ENCODE measurements at places on chromosomes 4 and X.

- no peak for DNase-seq
Measured at GRCh38 chrX:47217121-47217851, 1.2 kb upstream of the CDK16 start.

DNA sequence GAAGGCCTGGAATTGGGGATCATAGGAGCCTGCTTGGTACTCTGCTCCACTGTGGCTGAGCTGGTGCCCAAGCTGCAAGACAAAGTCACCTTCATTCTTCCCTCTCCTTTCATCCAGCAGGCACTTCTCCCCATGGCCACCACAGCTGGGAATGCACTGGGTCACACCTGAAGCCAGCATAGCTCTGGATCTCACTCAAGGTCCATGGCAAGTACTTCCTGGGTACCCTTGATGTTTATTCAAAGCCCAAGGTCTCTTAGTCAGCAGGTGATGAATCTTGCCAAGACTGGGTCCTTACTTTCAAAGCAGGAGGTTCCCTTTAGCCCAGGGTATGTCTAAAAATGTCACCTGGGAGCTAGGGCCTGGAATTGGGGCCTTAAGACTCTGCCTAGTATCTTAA lies 4.9 kb upstream of the SLC4A4 start:
- DNase-seq: no peak

GRCh38 chrX:64151911-64152310 lies 53.6 kb downstream of the AMER1 start:
- DNase-seq: no peak

DNA sequence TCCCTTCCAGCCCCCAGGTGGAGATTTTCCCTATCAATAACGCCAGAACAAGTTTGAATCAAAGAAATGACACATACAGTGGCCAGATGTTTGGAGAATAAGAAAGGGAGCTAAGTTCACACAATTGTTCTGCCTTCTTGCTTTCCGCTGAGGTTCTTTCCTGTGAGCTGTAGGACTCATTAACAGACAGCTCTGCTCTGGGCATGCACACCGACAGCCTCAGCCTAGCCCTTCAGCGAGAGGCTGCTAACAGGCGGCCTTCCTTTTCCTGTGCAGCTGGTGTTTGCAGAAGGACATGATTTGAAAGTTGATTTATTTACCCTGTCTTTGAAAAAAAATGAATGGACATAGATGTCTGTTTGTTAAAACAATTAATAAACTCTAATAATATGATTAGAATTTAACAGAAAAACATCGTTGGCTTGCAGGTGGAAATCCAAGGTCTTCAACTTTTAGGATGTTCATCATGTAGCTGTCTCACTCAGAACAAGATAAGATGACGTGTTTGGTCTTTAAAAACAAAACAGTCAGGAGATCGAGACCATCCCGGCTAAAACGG lies 183.3 kb downstream of the KDR start:
- no peak for DNase-seq

GRCh38 chrX:29281078-29281742 lies 694.0 kb downstream of the IL1RAPL1 start:
- DNase-seq: no peak

DNA sequence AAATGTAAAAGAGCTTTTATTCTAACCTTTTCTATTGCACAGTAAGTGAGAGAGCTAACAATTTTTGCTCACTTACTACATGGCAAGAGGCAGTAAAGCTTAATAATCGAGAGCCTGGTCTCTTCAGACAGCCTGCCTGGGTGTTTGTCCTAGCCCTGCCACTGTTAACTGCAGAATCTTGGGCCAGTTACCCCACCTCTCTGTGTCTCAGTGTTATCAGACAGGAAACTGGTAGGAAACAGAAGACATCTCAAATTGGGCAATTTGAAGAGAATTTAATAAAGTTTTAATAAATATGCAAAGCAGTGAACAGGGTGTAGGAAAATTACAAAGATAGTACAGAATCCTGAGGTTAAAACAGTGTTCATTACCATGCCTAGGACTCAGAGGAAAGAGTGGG lies 13.4 kb downstream of the STAP1 start:
- DNase-seq: no peak

DNA sequence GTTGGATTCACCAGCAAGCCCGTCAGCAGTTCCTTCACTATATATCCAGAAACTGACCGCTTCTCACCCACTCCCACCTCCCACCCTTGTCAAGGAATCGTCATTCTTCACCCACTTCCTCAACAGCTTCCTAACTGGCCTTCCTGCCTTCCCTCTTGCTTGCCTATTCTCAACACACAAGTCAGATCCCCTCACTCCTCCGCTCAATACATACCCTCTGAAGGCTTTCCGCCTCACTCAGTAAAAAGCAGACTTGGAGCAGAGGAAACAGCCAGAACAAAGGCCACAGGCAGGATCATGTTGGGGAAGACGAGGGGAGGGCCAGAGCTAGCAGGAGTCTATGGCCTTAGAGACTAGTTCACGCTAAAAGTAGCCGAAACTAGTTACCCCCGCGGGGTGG lies 23.7 kb downstream of the RWDD4 start:
- DNase-seq: no peak

- DNase-seq: no peak
Measured at GRCh38 chr4:185469580-185470154, 1.9 kb downstream of the CCDC110 start.

- no peak for DNase-seq
Measured at GRCh38 chrX:37755025-37755424, 24.8 kb upstream of the CYBB start.

DNA sequence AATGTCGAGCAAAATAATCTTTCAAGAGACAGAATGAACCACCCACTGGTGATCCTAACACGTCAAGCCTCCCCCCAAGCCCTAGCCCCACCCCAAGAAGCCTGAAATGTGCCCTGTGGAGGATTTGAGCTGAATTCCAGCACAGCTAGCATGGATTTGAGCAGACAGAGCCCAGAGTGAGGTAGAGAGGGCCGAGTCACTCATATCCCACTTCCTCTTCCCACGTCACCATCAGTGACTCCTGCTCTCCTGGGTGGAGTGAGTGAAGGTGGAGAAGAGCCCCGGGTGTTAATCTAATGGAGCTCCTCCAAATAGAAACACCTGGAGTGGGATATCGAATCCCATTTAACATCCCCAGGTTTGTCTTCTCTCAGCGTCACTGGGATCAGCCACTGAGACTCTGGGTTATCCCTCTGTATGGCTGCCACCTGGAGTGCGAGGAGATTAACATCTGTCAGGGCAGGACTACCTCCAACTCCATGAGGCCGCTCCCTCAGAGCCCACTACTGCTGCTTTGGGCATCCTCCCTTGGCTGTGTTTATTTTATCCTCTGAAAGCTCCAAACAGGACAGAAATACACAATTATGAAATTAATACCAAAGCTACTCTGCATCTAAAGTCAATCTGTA lies 136.6 kb downstream of the NWD2 start:
- no peak for DNase-seq

DNA sequence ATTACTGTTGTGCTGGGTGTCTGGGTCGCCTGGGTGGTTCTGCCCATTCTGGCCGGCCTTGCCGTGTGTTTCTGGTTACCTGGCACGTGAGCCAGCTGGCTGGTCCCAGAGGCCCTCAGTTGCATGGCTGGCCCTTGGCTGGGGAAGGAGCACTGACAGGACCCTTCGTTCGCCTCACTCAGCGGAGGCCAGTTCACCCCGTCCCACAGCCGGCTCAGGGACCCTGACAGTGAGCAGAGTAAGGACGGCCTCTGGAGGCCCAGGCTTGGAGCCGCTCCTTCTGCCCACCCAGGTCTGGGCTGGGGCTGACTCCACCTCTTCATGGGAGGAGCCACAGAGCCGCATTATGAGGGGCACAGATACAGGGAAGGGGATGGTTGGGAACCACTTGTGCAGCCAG lies 20.3 kb upstream of the HGFAC start:
- no peak for DNase-seq

- DNase-seq: no peak
Measured at GRCh38 chrX:44332437-44332836, 11.0 kb downstream of the EFHC2 start.

DNA sequence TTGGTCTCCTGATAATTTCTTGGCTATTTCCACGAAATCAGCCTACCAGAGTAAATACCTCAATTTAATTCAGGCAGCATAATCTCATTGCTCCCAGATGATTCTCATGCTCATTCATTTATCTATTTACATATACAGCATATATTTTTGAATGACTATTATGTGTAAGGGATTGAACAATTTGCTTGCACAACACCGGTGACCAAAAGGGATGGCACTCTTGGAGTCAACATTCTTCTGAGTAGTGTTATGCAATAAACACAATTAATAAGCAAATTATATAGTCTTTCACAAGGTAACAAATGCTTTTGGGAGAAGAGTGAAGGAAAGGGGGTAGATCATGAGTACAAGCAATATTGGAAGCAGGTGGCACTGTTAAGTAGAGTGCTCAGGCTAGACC lies 1015.3 kb downstream of the ARAP2 start:
- DNase-seq: no peak

All from activated CD8-positive, alpha-beta memory T cell treated with anti-CD3 and anti-CD28 coated beads, Interleukin-2, amount 50 U/mL, for 4 hours (primary cell).